HFF-Myc (cell line): ENCODE measurements at places on chromosomes 13 and 19.

DNA sequence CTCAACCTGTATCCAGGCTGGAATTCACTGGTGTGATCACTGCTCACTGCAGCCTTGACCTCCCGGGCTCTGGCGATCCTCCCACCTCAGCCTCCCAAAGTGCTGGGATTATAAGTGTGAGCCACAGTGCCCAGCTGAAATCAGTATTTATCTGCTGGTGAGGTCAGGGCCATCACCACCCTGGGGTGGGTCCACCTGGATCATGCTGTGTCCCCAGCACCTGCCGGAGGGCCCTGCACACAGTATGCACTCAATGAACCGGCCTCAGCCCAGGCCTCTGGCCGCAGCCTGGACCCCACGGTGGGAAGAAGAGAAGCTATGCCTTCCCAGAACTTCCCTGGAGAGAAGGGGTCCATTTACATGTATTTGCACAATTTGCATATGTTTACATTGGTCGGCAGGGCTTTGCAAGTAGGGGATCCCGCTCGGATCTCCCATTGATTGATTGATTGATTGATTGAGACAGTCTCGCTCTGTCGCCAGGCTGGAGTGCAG is 2.6 kb upstream of the SLC5A5 start:
- DNase-seq: no peak

- no peak for DNase-seq
These were observed 12.6 kb downstream of the MKNK2 start for GRCh38 chr19:2038284-2039088.

DNA sequence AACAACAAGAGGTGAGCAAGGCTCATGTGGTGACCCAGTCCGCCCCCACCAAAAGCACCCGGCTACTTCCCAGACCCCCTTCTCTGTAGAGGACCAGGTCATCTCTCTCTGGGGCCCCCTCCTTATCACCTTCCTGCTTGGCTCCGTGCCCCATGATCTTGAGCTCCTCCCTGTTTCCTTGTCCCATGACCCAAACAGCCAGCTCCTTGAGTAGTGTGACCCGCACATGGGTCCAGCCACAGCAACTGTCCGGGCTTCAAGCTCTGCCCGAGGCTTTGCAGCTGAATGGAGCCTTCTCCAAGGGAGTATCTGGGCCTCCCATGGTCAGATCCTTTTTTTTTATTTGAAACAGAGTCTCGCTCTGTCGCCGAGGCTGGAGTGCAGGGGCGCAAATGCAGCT is 61.8 kb downstream of the MYO9B start:
- no peak for DNase-seq

GRCh38 chr13:53004573-53004972 is 24.0 kb upstream of the OLFM4 start:
- DNase-seq: no peak

DNA sequence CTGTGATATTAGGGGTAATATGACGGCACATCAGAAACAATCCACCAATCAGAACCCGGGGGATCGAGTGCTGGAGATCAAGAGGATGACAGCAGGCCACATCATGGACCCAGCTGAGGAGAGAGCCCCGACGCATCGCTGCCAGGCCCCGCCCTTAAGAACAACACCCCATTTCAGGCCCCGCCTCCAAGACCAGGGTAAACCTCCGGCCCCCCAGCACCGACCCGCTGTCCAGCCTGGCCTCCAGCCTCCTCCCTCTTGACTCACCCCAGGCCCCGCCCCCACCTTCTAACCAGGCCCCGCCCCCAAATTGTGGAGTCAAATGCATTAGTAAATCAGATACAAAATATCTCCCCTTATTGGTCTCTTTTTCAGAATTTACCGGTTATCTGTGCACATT is 4.7 kb upstream of the ZNF611 start:
- DNase-seq: no peak

- no peak for DNase-seq
These were observed 247.9 kb downstream of the DACH1 start for GRCh38 chr13:71619096-71619495.

DNA sequence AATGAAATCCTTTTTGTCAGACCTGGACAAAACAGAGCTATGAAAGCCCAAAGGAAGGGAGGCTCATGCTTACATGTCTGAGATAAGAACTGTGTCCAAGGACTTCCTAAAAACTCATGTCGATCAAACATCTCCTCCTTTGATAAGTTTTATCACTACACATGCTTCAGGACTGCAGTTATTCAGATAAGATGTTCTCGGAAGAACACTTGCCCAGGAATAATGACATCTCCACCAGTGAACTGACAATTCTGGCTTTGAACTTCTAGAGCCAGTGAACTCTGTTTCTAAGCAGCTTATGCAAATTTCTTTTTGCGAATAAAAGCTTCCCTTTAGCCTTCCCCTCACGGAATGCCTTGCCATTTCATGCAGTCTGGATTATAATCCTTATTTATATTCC is 561.6 kb downstream of the TBC1D4 start:
- no peak for DNase-seq

DNA sequence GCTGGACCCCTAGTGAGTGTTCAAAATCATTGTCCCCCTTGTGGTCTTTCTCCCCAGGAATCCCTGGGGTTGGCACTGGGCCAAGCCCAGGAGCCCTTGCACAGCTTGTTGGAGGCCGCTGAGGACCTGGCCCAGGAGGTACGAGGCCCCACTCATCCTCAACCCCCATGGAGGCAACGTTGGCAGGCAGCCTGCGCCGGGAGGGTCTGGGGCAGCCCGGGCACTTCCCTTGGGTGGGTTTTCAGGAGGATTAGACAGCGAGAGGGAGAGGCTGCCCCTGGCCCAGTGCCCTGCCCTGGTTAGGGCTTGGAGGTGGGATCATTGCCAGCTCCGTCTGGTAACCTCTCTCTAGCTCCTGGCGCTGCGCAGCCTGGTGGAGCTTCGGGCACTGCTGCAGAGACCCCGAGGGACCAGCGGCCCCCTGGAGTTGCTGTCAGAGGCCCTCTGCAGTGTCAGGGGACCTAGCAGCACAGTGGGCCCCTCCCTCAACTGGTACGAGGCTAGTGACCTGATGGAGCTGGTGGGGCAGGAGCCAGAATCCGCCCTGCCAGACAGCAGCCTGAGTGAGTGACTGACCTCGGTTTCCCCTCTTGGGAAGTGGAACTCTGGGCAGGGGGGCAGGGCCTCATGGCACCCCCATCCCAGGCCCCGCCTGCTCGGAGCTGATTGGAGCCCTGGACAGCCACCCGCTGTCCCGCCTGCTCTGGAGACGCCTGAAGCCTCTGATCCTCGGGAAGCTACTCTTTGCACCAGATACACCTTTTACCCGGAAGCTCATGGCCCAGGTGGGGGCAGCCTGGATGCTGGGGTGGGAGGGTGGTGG is 3.0 kb downstream of the ABCA7 start:
- DNase-seq: no peak

GRCh38 chr13:43139921-43140320 is 116.5 kb downstream of the DNAJC15 start:
- no peak for DNase-seq

DNA sequence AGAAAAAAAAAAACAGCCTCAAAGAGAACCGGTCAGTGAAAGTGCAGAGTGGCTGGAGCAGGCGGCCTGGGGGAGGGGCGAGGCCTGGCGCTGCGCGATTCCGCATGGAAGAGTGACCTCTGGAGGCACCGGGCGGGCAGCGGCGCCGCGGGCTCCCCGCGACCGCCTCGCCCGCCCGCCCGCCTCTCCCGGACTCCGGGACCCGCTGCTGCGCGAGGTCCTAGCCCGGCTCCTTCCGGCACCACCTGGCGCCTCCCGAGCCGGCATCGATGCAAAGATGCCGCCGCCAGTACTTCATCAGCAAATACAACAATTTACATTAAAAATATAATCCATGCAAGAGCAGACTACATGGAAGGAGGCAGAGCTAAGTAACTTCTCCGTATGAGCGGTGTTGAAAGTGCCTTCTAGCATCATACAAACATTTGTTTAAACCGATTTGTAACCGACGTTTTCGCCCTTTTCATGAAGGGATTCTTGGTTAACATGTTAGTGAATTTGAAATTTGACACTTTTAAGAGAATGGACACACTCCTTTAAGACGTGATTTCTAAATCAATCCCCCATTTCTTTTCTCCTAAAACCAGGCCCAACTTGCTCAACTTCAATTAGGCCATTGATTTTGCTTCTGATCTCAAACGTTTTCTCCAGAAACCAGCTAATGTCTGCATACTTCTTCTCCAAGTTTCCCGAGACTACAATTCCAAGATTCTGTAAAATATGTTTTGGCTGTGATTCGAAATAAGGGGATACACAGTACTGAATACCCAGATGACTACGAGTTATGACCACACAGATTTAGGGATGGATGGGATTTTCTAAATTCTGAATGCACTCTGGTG is 2.1 kb downstream of the EFNB2 start:
- DNase-seq: no peak

- DNase-seq: no peak
These were observed 38.7 kb downstream of the RNF6 start for GRCh38 chr13:26183416-26183815.

DNA sequence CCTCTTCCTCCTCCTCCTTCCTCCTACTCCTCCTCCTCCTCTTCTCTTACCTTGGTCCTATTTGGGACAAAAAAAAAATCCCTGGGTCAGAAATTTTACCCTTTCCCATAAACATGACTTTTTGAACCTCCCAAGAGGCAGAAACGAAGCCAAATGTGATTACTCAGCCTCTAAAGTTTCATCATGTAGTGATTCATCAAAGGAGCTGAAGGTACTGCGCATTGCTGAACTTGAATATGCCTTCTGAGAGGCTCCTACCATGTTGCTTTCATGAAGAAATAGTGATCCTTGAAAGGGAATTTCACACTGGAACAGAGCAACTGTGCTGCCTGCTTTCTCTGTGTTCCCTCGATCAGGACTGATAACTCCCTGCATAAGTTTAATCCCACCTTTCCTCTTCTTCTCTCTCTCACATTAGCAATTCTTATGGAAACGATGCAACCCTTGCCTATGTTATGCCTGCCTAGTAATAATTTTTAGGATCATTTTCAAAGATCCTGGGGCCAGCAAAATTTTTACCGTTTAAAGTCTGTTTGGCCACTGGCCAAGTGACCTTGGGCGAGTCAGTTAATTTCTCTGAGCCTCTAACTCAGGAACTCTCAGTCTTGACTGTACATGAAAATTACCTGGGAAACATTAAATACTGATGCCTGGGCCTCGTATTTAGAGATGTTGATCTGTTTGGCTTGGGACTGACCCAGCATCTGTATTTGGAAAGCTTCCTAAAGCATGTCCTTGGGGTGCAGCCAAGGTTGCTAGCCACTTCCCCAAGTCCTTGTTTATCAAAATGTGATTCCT is 149.5 kb downstream of the DCT start:
- DNase-seq: peak; percentile 77

DNA sequence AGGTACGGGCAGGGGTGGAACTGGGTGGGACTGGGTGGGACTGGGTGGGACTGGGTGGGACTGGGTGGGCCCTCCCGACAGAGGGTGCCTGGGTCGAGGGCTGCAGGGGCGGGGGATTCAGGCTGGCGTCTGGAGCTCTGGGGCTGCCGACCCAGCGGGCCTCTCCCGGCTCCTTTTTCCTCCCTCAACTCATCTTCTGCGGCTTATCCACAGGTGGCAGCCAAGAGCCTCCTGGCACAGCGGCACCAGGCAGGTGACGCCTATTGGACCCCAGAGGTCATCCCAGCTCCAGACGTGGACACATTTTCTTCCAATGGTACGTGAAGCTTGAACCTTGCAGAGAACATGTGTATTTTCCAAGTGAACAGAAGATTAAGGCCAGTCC is 533 bp downstream of the ZNF544 start:
- no peak for DNase-seq

DNA sequence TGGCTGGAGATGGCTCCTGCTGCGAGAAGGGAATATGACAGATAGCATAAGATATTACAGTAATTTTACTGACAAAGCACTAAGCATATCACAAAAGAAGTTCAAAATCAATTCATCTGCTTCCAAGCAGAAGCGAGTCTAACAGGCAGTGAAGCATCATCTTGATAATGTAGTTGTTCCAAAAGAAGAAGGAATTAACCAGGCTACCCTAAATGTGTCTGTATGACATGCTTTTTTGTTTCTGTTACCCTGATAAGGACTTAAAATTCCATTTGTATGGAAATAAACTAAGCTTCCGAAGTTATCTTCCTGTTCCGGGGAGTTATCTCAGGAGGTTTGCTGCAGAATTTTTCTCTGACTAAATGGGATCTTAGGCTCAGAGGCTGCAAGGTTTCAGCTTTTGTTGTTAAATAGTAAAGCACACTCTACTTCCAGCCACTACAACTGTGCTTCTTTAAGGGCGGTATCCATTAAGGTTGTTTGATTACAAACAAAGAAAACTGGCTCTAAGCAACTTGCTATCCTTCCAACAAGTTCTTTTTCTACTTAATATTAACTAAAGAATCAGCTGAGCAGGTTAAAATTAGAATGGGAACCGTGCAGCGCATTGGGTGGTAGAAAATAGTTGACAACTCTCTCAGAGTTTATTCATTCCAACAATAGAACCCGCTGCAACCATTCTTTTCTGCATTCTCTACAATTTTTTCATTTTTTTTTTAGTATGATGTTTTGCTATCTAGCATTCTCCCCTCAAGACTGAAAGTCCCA is 607.3 kb downstream of the UQCRFS1 start:
- DNase-seq: no peak

DNA sequence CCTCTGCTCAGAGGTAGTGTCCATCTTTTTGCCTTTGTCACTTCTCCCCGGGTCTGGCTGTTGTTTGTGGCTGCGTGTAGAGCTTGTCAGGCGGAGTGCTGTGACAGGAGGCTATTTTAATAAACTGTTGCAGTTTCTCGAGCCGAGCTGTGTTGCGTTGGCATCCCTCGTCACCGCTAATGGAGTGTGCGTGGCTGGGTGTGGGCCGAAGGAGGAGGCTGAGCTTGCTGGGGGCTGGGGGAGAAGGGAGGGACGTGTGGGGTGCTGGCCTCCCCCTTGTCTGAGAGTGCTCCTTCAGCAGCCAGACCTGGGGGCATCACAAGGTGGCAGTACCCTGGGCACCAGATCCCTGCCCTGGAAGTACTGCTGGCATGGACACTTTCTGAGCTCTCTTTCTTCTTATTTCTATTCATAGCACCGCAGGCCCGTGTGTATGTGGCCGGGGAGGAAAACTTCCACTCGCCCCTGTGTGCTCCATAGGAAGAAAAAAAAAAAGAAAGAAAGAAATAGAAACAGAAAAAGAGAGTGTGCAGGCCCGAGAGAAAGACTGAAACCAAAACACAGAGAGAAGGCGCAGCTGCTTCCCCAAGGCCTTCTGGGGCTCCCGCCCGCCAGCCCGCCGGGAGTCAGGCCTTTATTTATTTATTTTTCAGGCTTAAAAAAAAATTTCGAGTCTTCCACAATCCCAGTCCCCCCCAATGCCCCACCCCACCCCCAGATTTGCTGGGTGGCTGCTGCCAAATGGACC is 27.0 kb downstream of the NFIX start:
- no peak for DNase-seq

DNA sequence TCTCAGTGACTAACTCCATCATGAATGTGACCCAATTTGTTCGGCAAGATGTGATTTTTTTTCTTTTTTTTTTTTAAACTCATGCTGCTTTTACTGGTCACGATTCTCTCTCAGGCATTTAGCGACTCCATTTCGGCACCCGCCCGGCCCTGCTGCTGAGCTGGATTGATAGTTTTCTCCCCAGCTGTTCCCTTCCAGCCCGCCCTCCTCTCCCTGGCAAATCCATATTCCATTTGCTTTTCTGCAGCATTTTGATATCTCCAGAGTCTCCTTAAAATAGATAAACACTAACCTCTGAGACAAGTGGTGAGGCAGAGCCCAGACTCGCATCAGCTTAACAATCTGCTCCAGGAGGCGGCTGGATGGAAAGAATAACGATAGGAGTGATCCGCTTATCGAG is 55.5 kb upstream of the KATNAL1 start:
- DNase-seq: no peak
